ENCODE measurements at places on chromosomes 7 and 10.

DNA sequence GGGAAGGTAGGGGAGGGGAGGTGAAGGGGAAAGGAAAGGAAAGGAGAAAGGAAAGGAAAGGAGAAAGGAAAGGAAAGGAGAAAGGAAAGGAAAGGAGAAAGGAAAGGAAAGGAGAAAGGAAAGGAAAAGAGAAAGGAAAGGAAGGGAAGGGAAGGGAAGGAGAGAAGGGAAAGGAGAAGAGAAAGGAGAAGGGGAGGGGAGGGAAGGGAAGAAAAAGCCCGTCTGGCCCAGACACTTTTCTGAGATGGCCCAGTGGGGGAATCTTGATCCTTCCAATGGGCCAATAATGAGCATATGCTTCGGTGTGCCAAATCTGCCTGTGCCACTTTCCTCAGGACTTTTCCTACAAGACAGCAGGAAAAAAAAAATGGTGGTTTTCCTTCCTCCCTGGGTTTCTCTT lies 64.5 kb downstream of the CH25H start:
- no peak for DNase-seq

DNA sequence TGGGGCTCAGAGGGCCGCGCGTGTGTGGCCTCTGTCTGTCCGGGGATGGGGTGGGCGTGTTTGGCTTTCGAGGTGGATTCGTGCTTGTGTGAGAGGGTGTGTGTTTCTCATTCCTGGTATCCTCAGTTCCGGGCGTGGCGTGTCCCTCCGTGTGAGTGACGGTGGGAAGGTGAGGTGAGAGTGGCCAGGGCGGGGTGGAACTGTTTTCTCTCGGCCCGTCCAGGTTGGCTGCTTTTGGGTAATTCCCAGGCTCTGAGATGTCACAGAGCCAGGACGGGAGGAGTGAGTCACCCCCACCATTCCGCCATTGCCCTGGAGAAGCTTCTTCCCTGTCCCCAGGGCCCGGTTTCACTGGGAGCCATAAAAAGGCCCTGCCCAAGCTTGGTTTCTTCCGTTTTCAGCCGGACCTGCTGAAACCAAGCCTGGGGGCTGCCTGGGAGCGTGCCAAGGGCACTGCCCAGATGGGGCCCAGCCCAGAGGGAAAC lies 21.3 kb upstream of the CLDN4 start:
- no peak for DNase-seq

- no peak for DNase-seq
Observed at GRCh38 chr7:77475181-77475580, 59.0 kb upstream of the GSAP start.

DNA sequence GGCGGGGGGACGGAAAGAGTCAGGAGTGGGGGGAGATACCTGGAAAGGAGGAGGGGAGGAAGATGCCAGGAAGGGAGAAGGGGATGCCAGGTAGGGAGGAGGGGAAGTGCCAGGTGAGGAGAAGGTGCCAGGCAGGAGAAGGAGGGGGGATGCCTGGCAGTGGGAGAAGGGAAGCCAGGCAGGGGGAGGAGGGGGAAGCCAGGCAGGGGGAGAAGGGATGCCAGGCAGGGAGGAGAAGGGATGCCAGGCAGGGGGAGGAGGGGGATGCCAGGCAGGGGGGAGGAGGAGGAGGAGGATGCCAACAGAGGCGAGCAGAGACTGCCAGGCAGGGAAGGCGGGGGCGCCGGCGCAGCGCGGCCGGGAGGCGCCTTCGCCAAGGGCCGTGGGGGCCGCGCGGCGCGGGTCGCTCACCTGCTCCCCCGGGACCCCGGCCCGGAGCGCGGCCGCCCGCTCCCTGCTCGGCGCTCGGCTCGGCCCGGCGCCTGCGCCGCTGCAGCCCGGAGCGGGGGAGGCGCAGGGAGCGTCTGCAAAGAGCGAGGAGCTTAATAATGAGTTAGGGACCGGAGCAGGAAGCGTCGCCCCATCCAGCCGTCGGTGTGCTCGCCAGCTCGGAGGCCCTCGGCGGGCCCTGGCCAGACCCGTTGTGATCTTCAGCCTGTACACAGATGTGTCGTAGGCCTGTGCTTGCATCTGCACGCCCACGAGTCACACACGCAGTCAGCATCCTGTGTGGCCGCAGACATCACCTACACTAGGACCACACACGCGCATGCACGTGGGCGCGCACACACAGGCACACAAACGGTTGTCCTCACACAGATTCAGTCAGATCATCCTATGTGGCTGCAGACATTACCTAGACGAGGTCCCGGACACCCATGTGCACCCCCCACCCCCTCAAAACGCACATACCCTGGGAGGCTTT lies 28.4 kb upstream of the SMARCD3 start:
- DNase-seq: peak; percentile 55

DNA sequence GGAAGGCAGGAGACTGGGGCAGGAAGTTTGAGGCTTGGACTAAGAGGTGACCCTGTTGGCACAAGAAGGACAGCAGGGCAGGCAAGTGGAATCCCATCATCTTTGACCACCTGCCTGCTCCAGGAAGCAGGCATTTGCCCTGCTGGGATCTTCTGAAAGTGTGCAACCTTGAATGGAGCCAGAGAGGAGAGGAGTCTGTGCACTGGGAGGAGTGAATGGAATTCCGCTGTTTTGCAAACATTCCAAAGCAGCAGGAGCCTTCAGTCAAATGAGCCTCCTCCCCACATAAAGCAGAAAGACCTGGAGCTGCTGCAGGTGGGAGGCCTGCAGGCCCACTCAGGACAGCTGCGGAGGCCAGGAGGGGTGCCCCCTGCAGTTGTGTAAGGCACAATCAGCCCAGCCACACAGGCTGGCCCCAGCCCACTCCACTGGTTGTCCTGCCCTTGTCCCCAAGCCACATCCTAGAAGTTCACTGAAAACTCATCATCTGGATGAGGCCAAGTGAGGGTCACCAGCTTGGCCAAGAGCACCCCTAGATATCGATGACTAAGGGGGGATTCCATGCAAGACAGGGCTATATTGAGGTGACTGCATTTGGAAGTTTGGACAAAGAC lies 249.5 kb downstream of the RPS24 start:
- no peak for DNase-seq

DNA sequence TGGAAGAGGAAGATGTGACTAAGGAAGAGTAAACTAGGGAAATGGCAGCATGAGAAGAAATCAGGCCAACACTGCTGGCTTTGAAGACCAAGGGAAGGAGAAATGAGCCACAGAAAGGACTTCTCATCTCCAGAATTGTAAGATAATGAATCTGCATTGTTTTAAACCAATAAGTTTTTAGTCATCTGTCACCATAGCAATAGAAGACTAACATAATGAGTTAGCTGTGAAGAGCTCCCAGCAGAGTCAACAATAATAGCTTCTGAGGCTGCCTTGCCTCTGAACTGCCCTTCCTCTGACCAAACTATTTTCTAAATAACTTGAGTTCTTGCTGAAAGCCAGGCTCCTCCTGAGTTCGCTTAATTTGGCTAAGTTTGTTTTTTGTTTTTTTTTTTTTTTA lies 103.6 kb downstream of the CACNA2D1 start:
- no peak for DNase-seq

GRCh38 chr10:123175389-123176387 lies 21.5 kb downstream of the BUB3 start:
- DNase-seq: no peak

DNA sequence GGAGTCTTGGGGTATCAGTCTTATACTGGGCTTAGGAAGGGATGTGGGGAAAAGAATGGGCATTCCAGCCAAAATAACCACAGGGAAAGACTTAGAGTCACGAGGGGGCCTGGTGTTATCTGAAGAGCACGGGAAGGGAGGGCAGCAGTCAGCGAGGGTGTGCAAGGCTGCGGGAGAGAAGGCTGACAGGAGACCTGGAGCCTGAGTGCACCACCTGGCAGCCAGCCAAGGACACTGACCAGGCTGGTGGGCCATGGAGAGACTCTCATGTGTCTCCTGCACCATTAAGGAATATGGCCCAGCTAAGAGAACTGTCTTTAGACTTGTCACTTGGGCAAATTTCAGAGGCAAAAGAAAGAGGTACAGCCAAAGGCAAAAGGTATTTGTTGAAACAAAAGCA lies 69.6 kb downstream of the PKD1L1 start:
- DNase-seq: no peak

DNA sequence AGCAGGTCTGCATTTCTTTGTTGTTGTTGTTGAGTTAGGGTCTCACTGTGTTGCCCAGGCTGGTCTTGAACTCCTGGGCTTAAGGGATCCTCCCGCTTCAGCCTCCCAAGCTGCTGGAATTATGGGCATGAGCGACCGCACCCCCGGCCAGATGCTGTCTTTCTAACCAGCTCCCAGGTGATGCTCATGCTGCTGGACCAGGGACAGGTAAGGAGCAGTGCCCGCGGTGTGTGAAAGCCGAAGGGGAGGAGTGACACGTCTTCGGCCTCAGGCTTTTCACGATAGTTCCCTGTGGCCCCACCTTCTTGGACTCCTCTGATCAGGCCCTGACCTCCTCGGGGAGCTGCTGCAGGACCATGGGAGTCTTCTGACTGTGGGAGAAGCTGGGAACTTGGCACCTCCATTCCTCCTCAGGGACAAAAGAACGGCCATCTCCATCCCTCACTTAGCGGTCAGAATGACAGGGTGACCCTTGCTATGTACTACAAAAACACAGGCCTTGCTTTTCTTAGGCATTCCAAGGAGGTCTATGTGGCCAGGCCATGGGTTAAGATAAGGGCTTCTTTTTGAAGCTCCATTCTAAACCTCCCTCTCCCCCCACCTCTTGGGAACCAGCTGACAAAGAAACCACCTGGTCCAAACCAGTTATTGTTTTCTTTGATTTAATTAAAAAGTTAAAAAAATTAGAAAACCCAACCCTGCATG lies 5.5 kb downstream of the SFRP5 start:
- no peak for DNase-seq

DNA sequence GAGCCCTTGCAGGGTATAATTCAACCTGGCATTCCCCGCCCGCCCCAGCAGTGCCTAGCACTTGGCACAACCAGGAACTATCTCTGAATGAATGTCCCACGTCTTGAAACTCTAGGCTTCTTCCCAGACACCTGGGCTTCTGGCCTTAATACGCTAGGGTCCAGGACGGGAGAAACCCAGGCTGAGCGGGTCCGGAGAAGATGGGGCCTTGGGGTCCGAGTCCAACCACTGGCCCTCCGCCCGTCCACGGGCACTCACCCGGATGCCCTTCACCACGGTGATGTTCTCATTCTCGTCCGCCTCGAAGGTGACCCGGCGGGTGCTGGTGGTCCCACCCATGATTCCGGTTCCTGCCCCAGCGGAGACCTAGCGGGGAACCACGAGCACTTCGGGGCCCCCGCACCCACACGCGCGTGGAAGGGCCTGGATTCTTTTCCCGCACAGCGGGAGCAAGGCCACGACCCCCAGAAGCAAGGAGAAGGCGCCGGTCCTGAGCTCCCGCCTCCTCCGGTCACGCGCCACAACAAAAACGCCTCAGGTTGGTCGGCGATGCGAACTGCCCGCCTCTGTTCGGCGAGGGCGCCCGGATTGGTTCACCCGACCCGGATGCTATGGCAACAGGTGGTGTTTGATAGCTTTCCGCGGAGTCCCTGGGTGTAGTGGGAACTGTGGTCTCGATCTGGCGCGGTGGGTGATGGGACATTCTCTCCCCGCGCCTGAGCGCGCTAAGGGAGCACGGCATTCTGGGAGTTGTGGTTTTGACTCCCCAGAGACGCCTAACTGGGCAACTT lies at the start of gene CHCHD3:
Gene CHCHD3, minus strand, starts transcription at position 492 of the 791 bp plus-strand sequence. Its CDS starts 153 bp downstream, at position 339.
- DNase-seq: peak; percentile 99

DNA sequence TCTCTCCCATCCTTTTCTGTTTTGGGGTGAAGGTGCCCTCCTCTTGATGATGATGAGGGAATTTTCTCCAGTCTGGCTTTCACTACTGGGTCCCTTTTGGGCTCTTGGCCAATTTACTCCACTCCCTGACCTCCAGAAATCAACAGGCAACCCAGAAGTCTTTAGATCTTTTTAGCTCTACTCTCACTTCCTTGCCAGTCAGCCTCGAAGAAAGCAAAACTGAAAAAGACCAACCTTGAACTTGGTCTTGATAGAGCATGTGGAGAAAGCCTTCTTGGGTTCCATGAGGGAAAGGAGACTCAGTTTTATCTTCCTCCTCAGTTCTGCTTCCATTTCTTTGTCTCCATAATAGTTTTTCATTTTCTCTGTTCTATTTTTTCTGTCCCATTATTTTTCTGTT lies 91.4 kb upstream of the NPVF start:
- no peak for DNase-seq

GRCh38 chr7:68587599-68587998 lies 1010.7 kb upstream of the AUTS2 start:
- peak; percentile 7 for DNase-seq

- no peak for DNase-seq
Observed at GRCh38 chr10:22461891-22462290, 116.6 kb downstream of the SPAG6 start.

DNA sequence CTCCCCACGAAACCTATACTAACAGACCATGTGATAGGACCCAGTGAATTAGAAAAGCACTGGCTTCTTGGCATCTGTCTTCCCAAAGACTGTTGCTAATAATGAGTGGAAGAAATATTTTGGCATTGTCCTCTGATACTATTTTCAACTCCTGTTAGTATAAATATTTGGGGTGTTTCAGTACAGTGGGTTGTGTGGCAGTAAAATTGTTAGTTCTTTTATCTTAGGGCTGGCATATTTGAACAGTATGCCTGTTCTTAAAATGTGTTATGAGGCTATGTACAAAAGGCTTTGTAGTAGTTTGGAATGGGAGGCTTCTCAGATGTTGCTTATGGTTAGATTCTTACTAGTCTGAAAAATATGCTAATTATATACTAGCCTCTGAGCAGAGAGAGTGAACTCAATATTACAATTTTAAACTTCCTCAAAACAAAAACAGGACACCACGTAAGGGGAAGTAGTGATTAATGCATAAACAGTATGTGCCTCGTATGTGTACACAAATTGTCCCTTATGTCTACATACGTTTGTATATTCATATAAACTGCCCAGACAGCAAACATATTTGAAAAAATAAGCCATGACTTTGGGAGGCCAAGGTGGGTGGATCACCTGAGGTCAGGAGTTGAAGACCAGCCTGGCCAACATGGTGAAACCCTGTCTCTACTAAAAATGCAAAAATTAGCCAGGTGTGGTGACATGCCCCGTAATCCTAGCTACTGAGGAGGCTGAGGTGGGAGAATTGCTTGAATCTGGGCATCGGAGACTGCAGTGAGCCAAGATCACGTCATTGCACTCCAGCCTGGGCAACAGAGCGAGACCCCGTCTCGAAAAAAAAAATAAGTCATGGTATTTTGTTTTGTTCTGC lies 115.4 kb downstream of the ARID5B start:
- DNase-seq: no peak

DNA sequence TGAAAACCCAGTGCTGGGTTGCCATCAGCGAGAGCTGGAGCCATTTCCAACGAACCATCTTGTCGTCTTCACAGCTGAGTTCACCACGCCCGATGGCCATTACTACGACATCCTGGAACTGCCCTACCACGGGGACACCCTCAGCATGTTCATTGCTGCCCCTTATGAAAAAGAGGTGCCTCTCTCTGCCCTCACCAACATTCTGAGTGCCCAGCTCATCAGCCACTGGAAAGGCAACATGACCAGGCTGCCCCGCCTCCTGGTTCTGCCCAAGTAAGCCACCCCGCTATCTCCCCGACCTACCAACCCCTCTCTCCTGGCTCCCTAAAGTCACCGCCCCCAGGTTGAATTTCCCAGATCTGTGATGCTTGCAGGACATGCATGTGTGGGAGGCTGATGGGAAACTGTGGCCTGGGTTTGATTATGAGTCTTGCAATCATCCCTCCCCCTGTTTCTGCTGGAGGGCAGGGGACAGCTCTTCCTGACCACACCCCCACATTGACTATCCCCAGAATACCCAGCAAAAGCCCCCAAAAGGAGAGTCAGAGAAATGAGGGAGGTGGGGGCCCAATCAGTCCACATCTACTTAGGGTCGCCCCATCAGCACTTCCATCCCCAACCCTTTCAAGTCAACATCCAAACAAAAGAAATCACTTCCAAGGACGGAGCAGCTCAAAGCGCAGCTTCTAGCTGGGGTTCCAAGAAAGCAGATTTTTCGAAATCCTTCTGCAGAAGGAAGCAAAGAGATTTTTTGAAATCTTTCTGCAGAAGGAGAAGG lies 6.9 kb downstream of the SERPINE1 start:
- DNase-seq: no peak

All from umbilical cord (tissue), 2 donors.